ENCODE measurements at places on chromosomes 6 and 20.

- DNase-seq = no peak
Observed at GRCh38 chr6:146267946-146268345, 239.1 kb downstream of the GRM1 start.

GRCh38 chr6:37287519-37288157 is 29.7 kb upstream of the TMEM217 start:
- DNase-seq = no peak

- DNase-seq = no peak
Observed at GRCh38 chr6:77450924-77451323, 12.4 kb downstream of the HTR1B start.

GRCh38 chr6:50143011-50143719 is 93.4 kb upstream of the DEFB112 start:
- no peak for DNase-seq

Measured in coronary artery (tissue), 2 donors.